ENCODE measurements at places on chromosomes 2 and 18. TPM values are rescaled to one million over a fixed set of nuclear protein-coding genes. Genes with fewer than 3 reads are reported as not detected.

SPC25 gene
- 35.6 TPM for total RNA-seq

FZD7 gene
- 0.82 TPM for total RNA-seq

LYPD6B gene
- total RNA-seq: not detected

RAB6C gene
- not detected for total RNA-seq

CD302 gene
- total RNA-seq: 0.62 TPM

EN1 gene
- total RNA-seq: not detected

SDC1 gene
- total RNA-seq: 0.22 TPM

AGFG1 gene
- total RNA-seq: 59.2 TPM

PKDCC gene
- total RNA-seq: not detected

RALB gene
- total RNA-seq: 50.4 TPM

PTPN18 gene
- 64.5 TPM for total RNA-seq

AGAP1 gene
- total RNA-seq: 4.5 TPM

DAW1 gene
- not detected for total RNA-seq

LIMS4 gene
- 0.88 TPM for total RNA-seq

HSBP1L1 gene
- total RNA-seq: 14.0 TPM

ITGB6 gene
- total RNA-seq: not detected

HS6ST1 gene
- 10.1 TPM for total RNA-seq

GNLY gene
- total RNA-seq: 22.0 TPM

MROH2A gene
- total RNA-seq: not detected

TDRD15 gene
- total RNA-seq: 0.06 TPM

POTEE gene
- total RNA-seq: 0.48 TPM

INO80D gene
- 25.5 TPM for total RNA-seq

TXNDC2 gene
- not detected for total RNA-seq

PARD3B gene
- 0.55 TPM for total RNA-seq

GPBAR1 gene
- total RNA-seq: 0.71 TPM

TLX2 gene
- 0.69 TPM for total RNA-seq

PLGLB2 gene
- 1.6 TPM for total RNA-seq

HK2 gene
- 40.9 TPM for total RNA-seq

AFG3L2 gene
- total RNA-seq: 40.3 TPM

OSBPL6 gene
- 0.08 TPM for total RNA-seq

ANKRD30B gene
- total RNA-seq: not detected

MAL gene
- 184 TPM for total RNA-seq

QPCT gene
- total RNA-seq: 1.1 TPM

NEUROD1 gene
- total RNA-seq: not detected

NOL4 gene
- not detected for total RNA-seq

PSMD1 gene
- total RNA-seq: 64.0 TPM

HOXD10 gene
- total RNA-seq: not detected

CIB4 gene
- total RNA-seq: not detected

VWC2L gene
- total RNA-seq: not detected

FAM210A gene
- 21.6 TPM for total RNA-seq

GPR55 gene
- 21.5 TPM for total RNA-seq

PROKR1 gene
- not detected for total RNA-seq

GAL3ST2 gene
- 0.22 TPM for total RNA-seq

CD8B gene
- 483 TPM for total RNA-seq

KHK gene
- 13.7 TPM for total RNA-seq

CNDP1 gene
- total RNA-seq: not detected

ATRAID gene
- 74.9 TPM for total RNA-seq
